AG09309 (cell line): ENCODE measurements at places on chromosomes 11 and 22.
A peak's percentile ranks its signal among the peaks of the same experiment; 100 is the strongest.

DNA sequence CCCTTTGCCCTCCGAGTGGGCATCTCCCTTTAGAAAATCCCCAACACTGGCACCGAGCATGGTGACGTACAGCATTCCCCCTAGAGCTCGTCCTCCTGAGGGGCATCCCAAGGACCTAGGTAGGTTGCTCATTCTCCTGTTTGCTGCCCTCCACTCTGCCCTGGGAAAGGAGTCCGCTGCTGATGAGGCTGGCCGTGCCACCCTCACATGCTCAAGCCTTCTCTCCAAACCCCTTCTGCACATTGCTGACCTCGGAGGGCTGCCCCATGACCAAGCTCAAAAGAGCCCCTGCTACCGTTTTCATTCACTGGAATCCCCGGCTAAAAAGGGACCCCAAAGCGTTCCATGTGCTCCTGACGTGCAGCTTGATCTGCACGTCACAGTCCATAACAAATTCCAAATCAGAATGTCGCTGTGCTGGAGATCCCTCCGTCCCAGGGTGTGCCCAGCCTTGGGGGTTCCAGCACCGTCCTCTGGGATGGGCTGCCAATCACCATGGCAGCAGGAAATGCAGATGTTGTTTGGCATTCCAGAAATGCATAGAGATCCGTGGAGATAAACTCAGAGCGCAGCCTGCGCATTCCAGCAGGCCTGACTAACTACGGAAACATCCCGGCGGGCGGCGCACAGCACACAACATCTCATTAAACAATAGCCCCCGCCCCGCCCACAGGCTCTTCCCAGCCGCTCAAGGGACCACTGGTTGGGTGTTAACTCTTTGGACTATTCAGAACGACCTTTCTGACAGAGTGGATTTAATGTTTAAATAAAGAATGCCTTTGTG is 26.3 kb upstream of the GNB1L start:
- DNase-seq = peak; percentile 70

- DNase-seq = no peak
Observed at GRCh38 chr11:36210529-36210928, 78.7 kb downstream of the COMMD9 start.

- no peak for DNase-seq
Observed at GRCh38 chr11:76745561-76746207, 37.5 kb upstream of the TSKU start.

DNA sequence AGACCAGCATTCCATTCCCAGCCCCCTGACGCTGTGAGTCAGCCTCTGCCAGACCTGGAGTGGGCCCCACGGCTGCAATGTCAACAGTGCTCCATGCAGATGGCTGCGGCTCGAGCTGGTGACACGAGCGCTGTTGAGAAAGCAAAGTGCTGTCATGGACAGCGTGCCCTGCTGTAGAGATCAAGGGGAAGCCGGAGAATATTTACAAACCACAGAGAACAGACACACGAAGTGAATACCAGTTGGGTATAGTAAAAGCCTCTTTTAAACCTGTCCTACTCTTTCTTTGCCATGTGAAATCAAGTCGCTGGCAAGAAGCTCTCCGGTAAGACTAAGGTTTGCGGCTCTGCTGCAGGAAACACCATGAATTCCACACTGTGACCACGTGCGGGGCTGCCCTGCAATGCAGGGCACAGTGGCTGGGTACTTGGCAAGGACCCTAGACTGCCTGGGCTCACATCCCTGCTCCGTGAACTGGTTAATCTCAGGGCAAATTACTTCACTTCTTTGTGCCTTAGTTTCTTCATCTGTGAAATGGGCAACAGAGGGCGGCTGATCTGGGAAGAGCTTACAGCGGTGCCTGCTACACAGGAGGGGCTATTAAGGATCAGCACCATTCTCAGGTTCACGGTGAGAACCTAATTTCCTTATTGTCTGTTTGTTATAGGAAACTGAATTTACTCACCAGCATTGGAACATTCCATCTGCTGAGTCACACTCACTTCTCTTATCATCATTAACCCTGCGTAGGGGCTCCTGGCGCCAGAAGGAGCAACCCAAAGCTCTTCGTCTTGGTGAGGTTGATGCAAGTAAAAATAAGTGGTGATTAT is 27.8 kb upstream of the ELFN2 start:
- DNase-seq = peak; percentile 43

DNA sequence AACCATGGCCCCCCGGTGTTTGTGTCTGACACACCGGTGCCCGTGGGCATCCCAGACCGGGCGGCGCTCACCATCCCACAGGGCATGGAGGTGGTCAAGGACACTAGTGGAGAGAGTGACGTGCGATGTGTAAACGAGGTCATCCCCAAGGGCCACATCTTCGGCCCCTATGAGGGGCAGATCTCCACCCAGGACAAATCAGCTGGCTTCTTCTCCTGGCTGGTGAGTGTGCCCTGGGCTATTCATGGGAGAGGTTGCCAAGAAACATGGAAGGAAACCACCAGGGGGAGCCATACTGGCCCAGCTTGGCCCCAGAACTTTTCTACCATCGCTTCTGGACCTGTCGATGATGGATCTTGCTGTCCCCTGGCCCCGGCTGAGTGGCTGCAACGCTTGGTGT is 36.5 kb downstream of the PRDM11 start:
- DNase-seq = no peak

- no peak for DNase-seq
Observed at GRCh38 chr22:33996824-33997223, 76.5 kb upstream of the LARGE1 start.

DNA sequence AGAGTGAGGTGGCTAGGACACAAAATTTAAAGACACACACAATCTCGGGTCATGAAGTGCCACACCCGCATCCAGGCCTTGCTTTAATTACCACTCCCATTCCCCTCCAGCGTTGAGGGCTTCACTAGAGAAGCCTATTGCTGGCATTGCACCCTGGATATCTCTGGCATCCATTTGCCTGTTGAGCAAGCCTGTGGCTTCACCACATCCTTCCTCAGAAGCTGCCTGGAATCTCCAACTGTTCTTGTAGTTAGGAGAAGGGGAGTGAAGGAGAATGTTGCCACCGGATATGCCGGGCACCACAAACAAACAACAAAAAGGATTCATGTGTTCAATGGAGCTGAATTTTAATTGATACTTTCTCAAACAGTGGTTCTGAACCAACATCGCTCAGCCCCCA is 34.4 kb upstream of the RCN1 start:
- peak; percentile 64 for DNase-seq

GRCh38 chr11:61716478-61717285 is 35.8 kb upstream of the MYRF start:
- DNase-seq = no peak

- no peak for DNase-seq
Observed at GRCh38 chr11:61293867-61294716, 1.0 kb downstream of the VWCE start.

- DNase-seq = no peak
Observed at GRCh38 chr11:134512571-134513538, 100.8 kb upstream of the B3GAT1 start.

DNA sequence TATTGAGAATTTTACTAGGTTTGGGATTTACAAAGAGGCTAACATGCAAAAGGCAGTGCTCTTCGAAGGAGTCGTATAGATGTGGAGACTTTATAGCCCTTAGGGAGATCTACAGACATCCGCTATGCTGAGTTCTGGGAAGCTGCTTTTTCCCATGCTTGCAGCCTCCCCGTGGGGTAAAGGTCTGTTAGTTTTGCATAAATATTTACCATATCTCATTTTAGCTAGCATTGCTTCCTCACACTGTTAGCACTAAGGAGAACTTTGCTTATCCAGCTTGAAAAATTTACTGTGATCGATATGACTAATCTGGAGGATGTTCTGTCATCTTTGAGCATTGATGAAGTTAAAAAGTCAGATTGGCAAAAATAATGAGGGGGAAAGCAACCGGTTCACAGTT is 18.6 kb downstream of the ARHGEF12 start:
- DNase-seq = no peak

- peak; percentile 73 for DNase-seq
Observed at GRCh38 chr22:43090130-43090789, 1.1 kb upstream of the TTLL1 start.

GRCh38 chr22:44666207-44666585 is 35.8 kb upstream of the PRR5 start:
- no peak for DNase-seq

GRCh38 chr22:20658433-20659222 is 115.3 kb upstream of the SERPIND1 start:
- no peak for DNase-seq

GRCh38 chr11:118620529-118621070 is 13.2 kb downstream of the PHLDB1 start:
- DNase-seq = no peak
